ENCODE measurements at places on chromosomes 2 and 18.

- DNase-seq, result no peak
Measured at GRCh38 chr2:17065536-17065935, 399.9 kb upstream of the CYRIA start.

DNA sequence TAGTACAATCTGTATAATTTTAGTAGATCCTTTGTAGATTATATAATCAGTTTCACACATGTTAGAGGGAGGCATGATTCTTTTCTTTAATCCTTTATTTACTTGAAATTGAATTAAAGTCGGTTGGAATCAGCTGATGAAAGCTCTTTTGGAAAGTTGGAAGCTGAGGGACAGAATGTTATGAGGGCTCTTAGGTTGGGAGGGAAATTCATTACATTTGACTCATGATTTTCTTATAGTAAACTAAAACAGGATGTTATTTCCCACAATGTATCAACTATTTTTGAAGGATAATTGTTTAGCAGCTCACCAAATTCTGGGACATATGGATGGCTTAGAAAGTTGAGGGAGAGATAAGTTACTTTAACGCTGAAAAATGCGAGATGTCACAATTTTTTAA, 52.7 kb upstream of the TMEFF2 start:
- DNase-seq, result no peak

- DNase-seq, result no peak
Measured at GRCh38 chr18:33536904-33537303, 41.1 kb upstream of the ASXL3 start.

DNA sequence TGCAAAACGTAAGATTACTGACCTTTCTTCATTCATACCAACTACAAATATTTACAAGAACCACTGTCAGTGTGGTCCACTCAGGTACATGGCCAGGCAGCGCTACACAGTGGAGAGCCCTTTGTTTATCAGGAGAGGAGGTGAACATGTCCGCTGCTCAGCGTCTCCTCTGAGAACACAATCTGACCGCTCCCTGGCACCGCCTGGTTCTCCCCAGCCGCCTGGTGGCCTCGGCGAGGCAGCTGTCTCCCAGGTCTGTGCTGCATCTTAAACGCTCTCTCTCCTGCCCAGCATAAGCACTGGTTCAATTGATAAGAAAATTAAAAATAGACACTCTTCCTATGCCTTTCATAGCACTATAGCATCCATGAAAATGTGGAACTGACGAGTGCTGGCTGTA, 146.8 kb upstream of the PXDN start:
- no peak for DNase-seq

DNA sequence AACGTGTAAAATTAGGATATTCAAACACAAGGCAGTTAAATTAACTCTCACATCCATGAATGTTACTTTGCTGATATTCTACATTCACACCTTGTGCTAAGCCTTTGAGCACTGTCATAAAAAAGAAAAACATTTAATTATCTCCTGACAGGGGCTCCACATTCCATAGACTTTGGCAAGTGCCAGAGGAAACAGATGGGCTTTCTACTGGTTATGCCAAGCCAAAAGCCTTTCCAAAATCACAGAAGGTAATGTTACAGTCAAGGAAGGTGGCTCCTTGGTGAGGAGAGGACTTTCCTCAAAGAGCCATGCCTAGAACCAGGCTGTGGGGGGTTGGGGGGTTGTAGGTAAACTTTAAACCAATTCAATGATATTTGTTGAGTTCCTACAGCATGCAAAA, 12.4 kb downstream of the MYO5B start:
- DNase-seq, result no peak

DNA sequence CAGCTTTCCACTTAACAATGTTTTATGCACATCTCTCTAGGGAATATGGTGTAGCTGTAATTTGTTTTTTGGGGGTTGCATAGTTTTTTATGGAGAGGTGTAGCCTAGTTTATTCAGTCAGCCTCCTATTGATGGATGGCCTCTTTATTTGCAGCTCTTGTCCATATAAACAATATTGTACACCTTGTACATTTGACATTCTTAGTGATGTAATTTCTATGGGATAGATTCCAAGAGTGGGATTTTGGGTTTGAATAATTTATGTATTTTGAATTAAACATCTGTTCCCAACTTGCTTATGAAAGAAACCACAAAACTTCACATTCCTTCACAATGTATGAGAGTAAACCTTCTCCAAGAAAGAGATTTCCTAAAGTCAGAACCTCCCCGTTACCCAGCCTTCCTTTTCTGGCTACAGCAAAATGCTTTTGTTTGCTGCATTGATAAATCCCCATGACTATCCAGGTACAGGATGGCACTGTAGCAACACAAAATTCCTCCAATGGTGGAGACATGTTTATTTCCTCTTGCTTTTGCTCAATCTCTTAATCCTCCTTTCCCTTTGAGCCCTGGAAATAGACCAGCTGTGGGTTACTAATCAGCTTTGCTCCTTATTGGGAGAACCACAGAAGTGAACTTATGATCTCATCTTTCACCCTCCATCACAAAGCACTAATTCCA, 58.4 kb upstream of the GALR1 start:
- DNase-seq, result no peak

GRCh38 chr18:61833978-61834377, 58.8 kb downstream of the RNF152 start:
- no peak for DNase-seq

GRCh38 chr18:68053290-68053689, 536.8 kb upstream of the DSEL start:
- no peak for DNase-seq
